H4 (cell line): ENCODE measurements at places on chromosomes 4 and X. TPM values are rescaled to one million over a fixed set of nuclear protein-coding genes. Genes with fewer than 3 reads are reported as not detected.

Gene F8
- 2.5 and 2.8 TPM in 2 replicates for total RNA-seq

DNA sequence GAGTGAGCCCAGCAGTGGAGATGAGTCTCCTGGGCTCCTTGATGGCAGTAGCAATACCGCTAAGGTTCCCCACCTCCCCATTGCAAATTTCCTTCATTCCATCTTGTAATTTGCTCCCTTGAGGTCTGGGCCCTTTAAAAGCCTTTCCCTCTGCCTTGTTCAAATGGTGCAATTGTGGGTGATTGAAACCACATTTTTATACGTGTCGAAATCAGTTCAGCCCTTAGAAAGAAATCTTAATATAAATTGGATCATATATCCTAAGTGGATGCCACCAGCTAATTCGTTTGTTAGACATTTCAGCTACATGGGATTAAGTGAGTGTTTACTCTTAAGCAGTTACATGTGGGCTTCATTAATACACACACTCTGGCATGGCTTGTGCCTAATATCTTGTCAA, 68.6 kb downstream of the NHS start:
- no peak for DNase-seq

DNA sequence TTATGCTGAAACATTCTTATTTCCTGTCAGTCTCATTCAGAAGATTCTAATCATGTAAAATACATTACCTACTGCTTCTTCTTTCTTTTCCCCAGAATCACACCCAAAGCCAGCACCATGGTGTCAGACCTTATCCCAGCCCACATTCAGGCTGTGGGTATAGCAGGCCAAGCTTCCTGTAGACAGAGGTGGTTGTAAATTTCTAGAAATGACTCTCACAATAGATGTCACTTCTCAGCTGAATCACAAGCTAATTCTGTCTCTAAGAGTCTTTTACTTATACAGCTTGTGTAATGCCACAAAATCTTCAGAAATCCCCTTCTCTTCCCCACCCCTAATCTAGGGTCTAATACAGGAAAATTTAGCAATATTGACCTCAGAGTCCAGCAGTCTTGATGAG, 239.6 kb downstream of the PARM1 start:
- DNase-seq = no peak

- peak; percentile 66 for DNase-seq
Observed at GRCh38 chr4:122783301-122784215, 43.1 kb upstream of the FGF2 start.

DNA sequence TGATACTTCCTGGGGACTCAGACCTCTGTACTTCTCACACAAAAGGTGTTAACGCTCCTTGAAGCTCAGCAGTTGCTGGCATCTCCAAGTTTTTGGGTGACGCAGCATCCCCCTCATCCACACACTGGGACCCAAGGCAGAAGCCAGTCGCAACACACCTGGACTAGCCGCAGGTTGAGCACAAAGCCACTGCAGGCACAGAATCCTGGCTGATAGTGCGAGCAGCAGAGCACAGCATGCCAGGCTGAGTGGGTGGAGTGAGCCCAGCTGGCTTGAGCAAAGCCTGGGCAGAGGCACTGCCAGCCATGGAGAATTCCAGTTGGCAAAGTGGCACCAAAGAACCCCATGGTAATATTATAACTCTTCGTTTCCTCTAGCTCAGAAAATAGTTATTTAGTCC, 873.2 kb upstream of the NDST4 start:
- DNase-seq = no peak
